ENCODE measurements at places on chromosomes 5 and 9.

DNA sequence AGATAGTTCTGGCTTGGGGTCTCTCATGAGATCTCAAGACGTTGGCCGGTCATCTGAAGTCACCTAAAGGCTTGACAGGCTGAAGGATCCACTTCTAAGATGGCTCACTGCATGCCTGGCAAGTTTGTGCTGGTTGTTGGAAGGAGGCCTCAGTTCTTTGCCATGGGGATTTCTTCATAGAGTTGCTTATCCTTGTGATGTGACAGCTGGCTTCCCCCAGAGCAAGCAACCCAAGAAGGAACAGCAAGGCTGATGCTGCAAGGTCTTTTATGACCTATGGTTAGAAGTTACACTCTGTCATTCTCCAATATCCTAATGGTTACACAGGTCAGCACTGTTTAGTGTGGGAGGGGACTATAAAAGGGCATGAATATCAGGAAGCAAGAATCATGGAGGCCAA, 20.7 kb upstream of the GRPEL2 start:
- DNase-seq: no peak

DNA sequence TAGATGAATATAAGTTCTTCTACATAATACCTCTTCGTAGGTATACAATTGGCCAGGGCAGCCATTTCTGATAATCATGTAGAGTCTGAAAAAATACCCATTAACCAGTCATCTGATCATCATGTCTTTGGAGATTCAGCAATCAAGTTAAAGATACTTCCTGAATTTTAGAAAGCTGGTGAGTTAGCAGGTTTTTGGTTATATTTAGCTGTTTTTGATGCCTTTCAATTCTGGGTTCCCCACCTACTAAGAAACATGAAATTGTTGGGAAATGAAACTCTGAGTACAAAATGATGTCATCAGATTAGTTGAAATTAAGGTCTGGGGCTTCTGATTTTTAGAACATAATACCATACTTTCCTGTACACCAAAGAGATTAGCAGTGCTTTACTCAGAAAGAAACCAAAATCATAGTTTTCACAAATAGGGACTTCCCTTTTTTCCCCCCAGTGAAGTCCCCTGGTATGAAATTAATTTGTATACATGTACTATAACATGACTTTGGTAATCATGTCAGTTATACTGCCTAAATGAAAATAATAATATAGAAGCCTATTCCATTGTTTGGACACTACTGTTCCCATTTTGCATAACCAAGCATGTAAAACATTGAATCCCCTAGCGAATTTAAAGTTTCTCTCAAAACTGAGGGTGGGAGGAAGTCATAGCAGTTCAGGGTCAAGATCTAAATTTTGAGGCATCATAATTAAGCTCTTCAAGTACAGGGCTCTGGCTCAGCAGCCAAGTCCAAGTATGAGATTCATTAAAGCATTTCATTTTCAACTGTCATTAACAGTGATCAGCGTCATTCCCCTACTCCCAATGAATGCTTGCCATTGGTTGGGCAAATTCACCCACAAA, 17.9 kb downstream of the PRLR start:
- no peak for DNase-seq

- no peak for DNase-seq
Measured at GRCh38 chr5:122999947-123000563, 36.5 kb downstream of the PPIC start.

GRCh38 chr5:168137265-168137664, 154.2 kb upstream of the WWC1 start:
- no peak for DNase-seq

GRCh38 chr9:9563817-9564216, 1049.0 kb downstream of the PTPRD start:
- DNase-seq: no peak

DNA sequence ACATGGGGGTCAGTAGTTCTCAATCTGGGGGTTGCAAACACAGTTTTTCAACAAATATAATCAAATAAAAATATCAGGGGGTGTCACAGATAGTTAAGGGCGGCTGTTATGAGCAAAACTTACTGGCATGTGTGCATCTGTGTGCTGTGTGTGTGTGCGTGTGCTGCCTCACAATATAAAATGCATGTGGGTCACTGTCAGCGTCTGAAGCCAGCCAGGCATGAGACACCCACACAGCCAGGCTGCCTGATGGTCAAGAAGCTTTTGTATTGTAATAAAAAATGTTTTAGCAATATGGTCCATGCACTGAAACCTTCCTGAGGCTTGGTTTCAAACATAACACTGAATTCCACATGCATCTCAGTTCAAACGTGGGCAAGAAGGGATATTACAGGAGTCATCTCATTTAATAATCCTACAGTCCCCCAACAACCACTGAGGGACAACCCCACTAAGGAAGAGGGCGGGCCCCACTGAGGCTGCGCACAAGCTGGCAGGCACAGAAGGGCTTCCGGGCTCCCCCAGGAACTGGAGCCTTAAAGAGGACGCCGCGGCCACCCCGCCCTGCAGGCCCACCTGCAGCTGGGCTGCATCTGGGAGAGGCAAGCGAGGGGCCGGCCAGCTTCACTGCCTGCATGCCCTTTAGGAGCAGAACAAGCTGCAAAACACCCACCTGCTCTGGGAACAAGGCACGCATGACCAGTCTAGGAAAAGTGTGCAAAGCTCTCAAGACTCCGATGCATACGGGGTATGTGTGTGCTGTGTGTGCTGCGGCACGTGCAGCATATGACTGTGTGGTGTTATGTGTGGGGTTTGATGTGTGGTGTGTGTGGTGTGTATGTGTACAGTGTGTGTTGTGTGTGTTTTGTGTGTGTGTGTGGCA, 14.1 kb downstream of the SEMA4D start:
- no peak for DNase-seq

DNA sequence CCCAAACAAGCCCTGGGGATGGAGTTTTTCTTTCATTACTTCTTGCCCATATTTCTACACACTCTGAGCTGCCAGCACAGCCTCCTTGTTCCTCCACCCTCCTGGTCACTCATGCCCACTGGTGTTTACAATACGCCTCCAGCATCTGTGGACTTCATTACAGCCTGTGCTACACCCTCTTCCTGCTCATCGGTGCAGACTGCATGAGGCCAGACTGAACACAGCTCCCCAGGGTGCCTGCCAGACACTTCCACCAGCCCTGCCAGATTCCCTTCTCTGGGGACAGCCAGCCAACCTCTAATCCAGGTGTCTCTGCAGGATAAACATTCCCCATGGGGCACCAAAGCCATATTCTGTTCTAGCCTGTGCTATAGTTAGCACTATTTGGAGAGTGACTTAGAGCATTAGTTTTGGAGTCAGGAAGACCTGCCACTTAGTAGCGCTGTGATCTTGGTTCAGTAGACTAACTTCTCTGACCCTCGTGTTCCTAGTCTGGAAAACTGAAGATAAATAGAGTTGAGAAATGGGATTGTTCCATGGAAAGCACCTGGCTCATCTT, 163.8 kb upstream of the KLF4 start:
- DNase-seq: no peak

DNA sequence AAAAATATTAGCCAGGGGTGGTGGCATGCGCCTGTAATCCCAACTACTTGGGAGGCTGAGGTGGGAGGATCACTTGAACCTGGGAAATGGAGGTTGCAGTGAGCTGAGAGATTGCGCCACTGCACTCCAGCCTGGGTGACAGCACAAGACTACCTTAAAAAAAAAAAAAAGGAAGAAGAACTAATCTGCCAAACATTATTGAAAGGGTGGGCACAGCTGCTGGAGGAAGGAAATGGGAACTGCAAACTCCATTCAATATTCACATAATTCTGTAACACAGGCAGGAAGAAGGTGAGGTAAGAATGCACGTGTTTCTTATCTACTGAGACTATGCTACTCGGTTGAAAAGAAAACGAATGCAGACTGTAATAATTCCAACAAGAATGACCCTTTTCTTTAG, 121.1 kb upstream of the GNA14 start:
- no peak for DNase-seq

DNA sequence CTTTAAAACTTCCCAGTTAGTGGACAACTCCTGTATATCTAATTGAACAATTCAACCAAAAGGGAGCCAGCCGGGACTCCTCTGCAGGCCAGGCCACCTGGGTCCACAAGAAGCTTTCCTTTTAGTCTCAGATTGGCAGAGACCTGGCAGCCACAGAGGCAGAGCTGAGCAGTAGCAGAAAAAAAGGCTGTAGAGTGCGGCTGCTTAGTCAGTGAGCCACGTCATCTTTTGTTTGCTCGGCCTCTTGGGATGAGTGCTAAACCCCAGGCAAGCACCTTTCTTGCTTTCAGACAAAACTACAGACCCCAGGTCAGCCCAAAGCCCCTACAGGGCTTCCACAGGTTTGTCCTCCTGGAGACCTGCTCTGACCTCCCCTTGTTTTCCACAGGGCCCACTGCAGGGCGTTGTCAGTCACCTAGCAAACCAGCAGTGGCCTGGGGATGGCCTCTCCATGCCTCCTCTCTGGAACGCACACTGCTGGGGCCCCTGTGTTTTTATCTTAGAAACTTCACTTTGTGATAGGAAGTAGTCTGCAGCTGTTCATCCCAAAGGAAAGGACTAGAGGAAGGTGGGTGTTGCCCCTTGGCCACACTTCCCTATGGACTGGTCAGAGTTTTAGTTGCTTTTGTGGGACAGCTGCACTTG, 49.9 kb downstream of the SHB start:
- peak; percentile 64 for DNase-seq

GRCh38 chr5:73966451-73966850, 340.5 kb downstream of the ARHGEF28 start:
- DNase-seq: no peak

DNA sequence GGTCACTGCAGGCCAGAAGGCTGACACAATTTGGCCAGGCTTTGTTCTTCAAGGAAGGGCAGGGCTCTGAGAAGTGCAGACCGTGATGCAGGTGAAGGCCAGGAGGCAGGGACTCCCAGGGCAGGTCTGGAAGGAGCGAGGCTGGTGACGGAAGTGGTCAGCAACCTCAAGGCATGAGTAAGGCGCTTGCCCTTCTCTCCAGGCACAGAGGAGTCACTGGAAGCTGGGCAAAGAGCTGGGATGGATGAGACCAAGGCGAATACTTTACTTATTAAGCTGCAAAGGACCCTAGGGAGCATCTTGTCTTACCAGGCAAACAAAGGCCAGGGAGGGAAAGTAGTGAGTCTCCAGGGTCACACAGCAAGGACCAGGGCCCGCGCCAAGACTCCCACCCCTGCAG, 18.6 kb downstream of the IRF1 start:
- DNase-seq: peak; percentile 98

DNA sequence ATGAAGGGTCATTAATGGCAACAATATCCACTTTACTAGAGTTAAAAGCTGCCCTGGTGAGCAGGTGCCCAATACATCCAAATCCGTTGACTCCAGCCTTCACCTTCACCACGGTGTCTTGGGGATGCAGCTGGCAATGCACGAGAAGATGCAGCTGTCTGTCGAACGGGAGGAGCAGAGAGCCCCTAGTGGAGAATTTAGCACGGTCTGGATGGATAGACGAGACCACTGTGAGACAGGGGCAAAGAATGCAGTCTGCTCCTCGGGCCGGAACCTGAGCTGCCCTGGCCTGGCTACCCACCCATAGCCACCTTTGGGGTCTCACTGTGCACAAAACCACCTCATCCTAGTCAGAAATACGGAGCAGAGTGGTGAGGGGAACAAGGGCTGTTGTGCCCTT, 35.1 kb downstream of the ADRA1B start:
- no peak for DNase-seq

DNA sequence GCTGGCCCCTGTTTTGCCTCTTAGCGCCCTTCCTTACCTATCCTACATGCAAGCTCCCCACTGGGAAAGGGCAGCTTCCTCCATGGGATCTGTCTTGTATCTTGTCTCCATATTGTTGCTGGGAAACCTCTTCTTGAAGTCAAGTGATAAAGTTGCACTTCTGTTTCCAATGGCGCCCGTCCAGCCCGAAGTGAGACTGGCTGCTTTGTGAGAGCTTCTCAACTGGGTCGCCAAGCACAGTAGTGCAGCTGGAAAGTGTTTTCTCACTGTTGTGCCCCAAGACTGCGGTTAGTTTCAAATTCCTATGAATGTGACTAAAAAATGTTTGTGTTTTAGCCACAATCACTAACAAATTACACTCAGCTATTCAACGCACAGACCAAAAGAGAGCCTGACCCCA, 506.6 kb upstream of the MPDZ start:
- DNase-seq: no peak

DNA sequence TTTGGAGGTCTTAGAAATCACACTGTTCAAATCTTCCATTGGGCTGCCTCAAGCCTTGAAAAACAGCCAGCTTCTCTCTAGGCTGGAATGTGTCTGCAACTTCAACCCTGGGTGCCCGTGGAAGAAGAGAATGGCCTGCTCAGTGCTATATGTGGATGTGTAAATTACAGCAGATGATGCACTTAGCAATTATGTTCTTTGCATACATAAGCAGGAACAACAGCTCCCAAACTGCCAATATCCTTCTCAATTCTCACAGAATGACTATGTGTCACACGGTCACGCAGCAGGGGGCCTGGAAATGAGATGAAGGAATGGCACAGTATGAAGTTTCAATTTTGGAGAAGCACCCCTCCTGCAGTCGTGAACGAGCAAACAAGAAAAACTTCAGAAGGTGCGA, 175.2 kb upstream of the SMARCA2 start:
- DNase-seq: no peak

- DNase-seq: no peak
Measured at GRCh38 chr9:31168161-31168560, 1216.3 kb upstream of the ACO1 start.

- no peak for DNase-seq
Measured at GRCh38 chr9:70504834-70505233, 90.4 kb upstream of the KLF9 start.

DNA sequence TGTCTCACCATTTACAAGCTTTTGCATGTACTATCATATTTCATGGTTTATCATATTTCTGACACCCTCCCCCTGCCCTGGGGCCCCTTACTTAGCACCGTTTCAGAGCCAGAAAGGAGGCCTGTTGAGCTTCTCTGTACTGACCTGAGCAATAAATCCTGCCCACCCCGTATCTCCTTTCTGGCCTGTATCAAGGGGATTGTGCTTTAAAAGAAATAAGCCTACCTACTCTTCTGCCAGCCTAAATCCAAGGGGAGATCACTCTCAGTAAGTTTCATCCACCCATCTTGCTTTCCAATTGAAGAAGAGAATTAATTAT, 54.0 kb upstream of the FST start:
- no peak for DNase-seq

DNA sequence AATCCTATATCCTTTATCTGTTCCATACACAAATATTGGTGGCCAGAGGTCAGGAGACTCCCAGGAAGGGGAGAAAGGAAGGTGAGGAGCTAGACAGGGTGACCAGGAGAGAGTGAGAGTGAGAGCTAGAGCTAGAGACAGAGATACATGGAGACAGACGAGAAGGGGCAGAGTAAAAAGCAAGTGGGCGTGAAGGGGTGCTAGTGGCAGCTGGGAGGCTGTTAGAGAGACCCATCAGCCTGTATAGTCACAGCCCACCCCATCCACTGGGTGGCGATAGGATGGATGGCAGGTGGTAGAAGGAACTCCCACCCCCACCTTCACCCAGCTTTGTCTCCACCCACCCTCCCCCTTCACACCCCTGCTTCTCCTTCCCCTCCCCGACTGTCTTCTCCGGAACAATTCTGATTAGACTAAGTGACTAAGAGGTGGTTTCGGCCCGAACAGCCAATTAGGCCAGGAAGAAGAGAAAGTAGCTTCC, 32.8 kb downstream of the PCDH1 start:
- no peak for DNase-seq

GRCh38 chr9:127519301-127520166, 68.2 kb downstream of the LRSAM1 start:
- DNase-seq: peak; percentile 98

Data from RCC 7860 (cell line).